ENCODE measurements at places on chromosomes 3 and 15.

GRCh38 chr3:99974989-99975388 lies 139.3 kb downstream of the FILIP1L start:
- no peak for DNase-seq

GRCh38 chr15:33071451-33071850 lies 123.1 kb downstream of the FMN1 start:
- DNase-seq: no peak

- DNase-seq: no peak
Observed at GRCh38 chr15:28995705-28996104, 109.9 kb downstream of the APBA2 start.

DNA sequence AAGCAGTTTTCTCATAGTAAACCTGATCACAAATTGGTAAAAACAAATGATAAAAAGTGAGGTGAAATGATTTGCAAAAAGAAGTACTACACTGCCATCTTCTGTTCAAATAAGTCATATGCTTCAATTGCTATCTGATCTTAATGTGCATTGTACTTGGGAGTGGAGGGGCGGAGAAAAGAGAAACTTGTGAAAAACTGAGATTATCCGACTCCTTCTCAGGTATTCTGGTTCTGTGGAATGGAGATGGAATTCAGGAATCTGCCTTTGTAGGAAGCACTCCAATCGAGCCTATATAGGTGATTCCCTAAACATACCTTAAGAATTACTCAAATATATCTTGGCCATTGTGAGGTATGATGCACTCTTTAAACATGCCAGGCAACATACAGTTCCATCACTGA lies 180.6 kb downstream of the CHL1 start:
- DNase-seq: no peak

- no peak for DNase-seq
Observed at GRCh38 chr3:106208251-106208650, 339.4 kb upstream of the CBLB start.

DNA sequence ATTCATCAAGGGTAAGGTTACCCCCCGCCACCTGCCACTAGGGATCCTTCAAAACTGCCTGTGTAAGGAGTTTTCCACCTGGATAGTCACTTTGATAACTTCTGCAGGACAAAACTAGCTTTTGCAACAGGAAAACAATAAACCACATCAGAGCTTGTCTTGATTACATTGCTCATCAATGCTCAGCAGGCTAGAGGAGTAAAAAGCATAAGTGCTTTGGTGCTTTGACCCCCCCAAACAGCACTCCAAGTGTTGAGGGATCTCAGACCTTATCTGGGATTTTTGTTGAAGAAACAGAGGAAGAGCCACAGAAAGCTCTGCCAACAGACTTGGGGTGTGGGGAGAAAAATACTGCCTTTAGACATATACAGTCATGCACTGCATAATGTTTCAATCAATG lies 10.8 kb upstream of the PHLDB2 start:
- no peak for DNase-seq

GRCh38 chr3:16121391-16121790 lies 53.1 kb upstream of the GALNT15 start:
- DNase-seq: no peak

DNA sequence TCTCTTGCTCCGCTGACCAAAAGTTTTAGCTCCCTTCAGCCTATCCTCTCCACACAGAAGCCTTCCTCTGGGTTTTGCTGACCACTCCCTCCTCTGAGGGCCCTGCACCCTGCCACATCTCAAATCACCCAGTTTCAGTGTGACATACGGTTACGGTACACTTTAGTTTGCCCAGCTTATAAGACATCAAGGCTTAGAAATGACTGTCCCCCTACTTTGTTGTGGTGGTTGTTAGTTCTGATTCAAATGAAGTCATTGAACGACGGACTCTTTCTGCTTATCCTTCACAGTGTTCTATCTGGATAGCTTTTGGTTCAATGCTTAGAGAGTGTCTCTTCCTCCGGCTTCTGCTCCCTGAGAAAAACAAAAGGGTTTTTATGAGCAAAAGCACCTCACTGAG lies 68.0 kb upstream of the NDUFB4 start:
- DNase-seq: no peak

All from left hindlimb (tissue), 1 donor.